ENCODE measurements at places on chromosomes 16 and 17.

GRCh38 chr16:28930652-28931051 is 1.1 kb upstream of the CD19 start:
- no peak for DNase-seq

DNA sequence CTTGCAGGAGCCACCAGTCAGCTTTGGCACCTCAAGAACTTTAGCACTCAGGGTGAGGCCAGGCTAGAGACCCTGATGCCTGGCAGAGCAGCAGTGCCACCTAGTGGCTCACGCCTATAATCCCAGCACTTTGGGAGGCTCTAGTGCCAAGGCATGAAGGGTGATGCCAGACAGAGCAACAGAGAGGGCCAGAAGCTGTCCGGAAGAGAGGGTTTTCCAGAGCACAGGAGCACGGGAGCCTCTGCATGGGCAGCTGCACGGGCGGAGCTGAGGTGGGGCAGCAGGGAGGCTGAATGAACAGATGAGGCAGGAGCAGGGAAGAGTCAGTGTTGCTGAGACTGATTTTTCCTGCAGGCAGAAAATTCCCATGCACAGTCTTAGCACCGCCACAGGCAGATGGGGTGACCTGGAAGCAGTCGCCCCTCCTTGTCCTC is 38.9 kb downstream of the MYH3 start:
- peak; percentile 77 for DNase-seq

DNA sequence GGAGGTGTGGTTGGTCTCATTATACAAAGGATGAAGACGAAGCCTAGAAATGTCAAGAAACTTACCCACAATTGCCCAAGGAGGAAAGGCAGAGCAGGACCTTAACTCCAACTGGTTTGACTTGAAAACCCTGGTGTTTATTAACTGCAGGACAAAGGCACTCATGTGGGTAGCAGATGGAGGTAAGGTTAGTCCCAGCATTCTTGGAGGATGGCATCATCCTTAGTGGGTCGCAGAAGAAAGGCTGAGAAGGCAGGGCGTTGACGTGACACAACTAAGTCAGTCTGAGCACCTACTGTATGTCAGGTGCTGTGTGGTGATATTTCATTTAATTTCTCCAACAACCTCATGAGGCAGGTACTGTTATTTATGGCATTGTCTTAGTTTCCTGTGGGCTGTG is 101.3 kb downstream of the HAPSTR1 start:
- no peak for DNase-seq

GRCh38 chr16:86376837-86377236 is 133.5 kb upstream of the FOXF1 start:
- no peak for DNase-seq

GRCh38 chr17:81113158-81113724 is 52.1 kb upstream of the PVALEF start:
- no peak for DNase-seq

- DNase-seq, result no peak
Measured at GRCh38 chr17:41416479-41416878, 7.9 kb downstream of the KRT37 start.

DNA sequence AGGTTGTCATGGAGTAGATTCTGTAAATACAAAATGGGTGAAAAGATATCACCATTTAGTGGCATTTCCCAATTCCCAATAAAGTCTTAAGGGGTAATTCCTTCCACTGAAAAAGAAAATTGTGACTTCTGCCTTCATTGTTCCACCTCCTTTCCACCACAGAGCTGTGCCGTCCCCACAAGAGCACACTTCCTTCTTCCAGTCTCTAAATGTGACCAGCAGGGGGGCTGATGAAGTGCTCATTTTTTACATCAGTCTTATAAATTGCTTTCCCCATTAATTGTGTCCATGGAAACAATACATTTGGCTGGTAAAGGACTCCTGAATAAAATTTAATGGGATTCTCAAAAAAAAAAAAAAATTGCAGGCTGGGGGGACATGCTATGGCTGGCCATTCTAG is 260.8 kb upstream of the PSMD7 start:
- peak; percentile 45 for DNase-seq

- DNase-seq, result no peak
Measured at GRCh38 chr17:68860941-68861340, 94.3 kb downstream of the ABCA8 start.

DNA sequence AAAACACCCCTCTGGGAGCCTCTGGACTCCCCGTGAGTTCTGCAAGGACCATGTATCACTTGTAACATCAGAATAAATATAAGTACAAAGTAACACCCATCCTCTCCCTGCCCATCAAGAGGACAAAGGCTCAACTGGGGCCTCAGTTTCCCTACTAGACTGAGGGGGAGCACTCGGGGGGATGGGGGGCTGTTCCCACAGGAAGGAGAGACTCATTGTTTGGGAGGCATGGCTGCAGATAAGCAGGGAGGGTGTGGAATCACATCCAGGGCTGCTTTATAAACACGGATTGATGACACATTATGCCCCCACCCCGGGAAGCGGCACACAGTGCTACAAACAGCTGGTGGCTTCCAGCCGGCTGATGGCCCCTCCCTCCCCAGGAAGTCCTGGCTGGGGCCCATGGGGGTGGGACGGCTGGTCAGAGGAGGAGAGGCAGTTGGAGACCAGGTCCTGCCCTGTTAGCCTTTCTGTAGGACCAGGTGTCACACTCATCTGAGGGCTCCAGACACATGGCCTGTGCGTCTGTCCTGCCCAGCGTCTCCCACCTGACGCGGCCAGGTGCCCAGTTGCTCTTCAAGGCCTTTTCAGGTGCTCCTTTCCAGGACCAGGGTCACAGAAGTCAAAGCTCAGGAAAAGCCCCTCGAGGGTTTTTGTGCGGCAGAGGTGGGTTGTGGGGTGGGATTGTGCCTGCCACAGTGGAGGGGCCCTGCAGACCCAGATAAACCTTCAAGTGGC is 1.3 kb upstream of the MPG start:
- peak; percentile 83 for DNase-seq

- DNase-seq, result no peak
Measured at GRCh38 chr17:77311371-77311981, 170.7 kb downstream of the SEC14L1 start.

DNA sequence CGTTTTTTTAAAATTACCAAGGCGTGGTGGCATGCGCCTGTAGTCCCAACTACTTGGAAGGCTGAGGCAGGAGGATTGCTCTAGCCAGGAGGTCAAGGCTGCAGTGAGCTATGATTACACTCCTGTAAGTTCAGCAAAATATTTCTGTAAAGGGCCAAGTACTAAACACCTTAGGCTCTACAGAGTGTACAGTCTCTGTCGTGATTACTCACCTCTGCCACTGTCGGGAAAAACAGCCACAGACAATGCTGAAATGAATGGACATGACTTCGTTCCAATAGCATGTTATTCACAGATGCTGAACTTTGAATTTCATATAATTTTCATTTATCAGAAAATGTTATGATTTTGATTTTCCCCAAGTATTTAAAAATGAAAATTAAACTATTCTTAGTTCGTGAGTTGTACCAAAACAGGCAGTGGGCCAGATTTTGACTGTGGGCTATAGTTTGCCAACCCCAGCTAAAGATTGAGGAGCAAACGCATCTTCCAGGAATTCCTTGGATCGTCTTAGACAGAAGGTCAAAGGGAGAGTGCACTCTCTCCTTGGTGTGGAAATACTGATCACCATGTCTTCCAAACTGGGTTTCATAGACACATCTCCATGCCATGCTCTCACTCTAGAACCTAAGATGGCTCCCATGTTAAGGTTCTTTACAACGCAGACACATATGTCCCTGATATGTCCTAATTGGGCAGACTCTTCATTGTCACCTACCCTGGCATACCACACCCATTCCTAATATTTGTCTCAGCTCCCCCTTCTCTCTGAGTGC is 89.5 kb downstream of the MARF1 start:
- DNase-seq, result no peak

- peak; percentile 37 for DNase-seq
Measured at GRCh38 chr16:14199624-14200023, 128.5 kb downstream of the MRTFB start.

DNA sequence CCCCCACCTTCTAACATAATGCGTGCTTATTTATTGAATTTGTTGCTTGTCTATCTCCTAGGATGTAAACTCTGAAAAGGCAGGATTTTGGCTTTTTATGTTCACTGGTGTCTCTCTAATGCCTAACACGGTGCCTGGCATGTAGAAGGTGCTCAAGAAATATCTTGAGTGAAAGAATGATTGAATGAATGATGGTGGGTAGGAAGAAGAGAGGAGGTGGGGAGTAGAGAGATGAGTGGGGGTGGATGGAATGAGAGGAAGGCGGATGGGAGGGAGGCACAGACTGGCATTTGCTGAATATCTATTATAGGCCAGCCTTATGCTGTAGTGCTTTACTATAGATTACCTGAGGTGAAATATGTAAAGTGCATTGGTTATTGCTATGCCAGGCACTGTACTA is 2.3 kb downstream of the PRSS36 start:
- DNase-seq, result no peak

DNA sequence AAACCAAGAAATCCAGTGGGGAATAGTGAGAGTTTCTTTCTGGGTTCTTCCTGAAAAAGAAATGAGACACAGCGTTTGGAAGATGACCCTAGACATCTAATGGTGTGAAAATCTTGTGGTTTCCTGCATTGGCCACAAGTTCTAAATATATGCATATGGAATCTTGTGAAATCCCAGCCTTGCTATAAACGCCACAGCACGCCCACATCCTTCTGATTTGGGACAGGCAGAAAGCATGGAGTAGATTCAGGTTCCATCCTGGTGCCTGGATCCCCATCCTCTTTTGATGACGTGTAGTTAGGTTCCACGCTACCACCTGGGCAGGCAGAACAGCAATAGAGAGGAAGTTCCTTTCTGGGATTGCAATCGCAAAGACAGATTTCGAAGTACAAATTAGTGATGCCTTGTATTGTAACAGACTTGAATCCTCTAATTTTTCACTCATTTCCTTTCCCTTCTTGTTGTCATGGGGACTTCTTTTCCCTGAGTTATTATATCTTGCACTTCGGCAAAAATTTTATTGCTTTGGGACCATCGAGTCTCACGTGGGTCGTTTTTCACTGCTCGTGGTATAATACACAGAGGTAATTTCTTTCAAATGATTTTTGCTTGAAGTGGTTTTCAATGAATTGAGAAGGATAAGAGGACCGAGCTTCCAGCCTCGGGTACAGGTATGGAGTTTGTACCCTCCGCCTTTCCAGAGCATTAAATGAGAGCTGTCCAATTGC is 37.6 kb downstream of the HS3ST4 start:
- DNase-seq, result no peak

DNA sequence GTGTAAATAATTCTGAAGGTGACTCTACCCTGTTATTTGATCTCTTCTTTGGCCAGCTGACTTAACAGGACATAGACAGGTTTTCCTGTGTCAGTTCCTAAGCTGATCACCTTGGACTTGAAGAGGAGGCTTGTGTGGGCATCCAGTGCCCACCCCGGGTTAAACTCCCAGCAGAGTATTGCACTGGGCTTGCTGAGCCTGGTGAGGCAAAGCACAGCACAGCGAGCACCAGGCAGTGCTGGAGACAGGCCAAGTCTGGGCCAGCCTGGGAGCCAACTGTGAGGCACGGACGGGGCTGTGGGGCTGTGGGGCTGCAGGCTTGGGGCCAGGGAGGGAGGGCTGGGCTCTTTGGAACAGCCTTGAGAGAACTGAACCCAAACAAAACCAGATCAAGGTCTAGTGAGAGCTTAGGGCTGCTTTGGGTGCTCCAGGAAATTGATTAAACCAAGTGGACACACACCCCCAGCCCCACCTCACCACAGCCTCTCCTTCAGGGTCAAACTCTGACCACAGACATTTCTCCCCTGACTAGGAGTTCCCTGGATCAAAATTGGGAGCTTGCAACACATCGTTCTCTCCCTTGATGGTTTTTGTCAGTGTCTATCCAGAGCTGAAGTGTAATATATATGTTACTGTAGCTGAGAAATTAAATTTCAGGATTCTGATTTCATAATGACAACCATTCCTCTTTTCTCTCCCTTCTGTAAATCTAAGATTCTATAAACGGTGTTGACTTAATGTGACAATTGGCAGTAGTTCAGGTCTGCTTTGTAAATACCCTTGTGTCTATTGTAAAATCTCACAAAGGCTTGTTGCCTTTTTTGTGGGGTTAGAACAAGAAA is 5.1 kb downstream of the STH start:
- DNase-seq, result peak; percentile 22

All from fibroblast of skin of scalp (primary cell).